ENCODE measurements at places on chromosomes 13 and 19. TPM values are rescaled to one million over a fixed set of nuclear protein-coding genes. Genes with fewer than 3 reads are reported as not detected.

DNA sequence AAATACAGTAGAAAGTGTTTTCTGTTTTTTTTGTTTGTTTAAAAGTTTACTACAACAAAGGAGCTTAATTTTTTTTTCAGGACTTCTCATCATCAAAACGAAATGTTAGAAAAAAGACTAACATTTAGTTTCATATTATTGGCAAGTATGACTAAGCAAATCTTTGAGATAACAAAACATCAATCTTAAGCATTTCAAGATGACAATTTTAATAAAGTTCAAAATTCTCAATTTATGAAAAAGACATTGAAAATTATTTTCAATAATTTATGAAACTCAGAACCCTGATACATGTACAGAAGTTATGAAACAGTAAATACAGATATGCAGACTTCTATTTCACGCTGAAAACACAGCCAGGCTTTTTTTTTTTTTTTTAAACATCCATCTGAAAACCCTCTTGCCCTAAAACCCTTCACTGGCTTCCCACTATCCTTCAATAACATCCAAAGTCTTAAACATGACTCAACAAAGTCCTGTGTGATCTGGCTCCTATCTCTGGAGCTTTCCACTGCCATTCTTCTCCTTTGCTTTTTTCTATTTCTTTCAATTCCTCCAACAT is 3.9 kb downstream of the RBM26 start:
- peak overlapping the region; percentile 72 for H3K4me3 ChIP-seq
- DNase-seq = no peak
- H3K27me3 ChIP-seq = no peaks in the 10 kb centered on the region
- peak overlapping the region; percentile 66 for H3K27ac ChIP-seq
- H3K36me3 ChIP-seq = peaks cover 18% of the 10 kb centered on the region

RFPL4A gene
- polyA plus RNA-seq = not detected

URAD gene
- polyA plus RNA-seq = not detected

DNA sequence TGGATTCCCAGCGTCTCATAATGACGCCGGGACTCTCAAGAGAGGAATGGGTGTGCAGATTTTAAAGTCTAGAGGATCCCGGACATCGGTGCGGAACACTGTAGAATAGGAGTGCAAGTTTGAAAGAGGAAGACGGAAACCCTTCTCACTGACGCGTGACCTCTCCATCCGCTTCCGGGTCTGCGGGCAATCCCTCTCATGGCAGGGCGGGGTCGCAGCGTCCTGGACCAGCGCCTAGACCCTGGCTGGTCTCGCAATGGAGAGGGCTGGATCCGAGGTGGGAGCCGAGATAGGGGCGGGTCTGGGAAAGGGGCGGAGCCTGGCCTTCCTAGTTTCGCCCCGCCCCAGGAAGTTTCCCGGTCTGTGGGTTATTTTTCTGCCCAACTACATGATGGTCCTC is 4.6 kb upstream of the ZNF845 start:
- no peaks in the 10 kb centered on the region for H3K36me3 ChIP-seq
- peaks cover 3% of the 10 kb centered on the region for H3K27me3 ChIP-seq
- no peaks in the 10 kb centered on the region for H3K4me1 ChIP-seq
- no peak overlapping the region for H3K27ac ChIP-seq

FGF22 gene
- 0.42 TPM for polyA plus RNA-seq

DNA sequence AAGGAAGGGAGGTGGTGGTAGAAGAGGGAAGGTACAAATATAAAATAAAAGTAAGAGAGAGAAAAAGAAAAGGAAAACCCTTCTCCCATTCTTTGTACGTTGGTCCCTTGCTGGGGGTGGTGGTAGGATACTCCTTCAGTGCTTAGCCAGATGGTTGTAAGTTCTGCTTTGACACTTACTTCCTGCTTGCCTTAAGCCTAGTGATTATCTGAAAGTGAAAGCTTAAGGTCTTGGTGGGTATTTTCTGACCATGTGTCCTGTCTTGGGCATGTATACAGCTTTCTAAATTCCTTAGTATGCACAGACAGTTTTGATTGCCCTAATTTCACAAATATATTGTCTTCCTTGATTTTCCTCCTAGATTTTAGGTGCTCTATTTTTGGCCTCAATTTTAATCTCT is 314.8 kb downstream of the PCDH17 start:
- no peaks in the 10 kb centered on the region for H3K36me3 ChIP-seq
- no peaks in the 10 kb centered on the region for H3K4me1 ChIP-seq
- H3K27ac ChIP-seq = no peak overlapping the region

- DNase-seq = no peak
- H3K36me3 ChIP-seq = no peaks in the 10 kb centered on the region
- no peak overlapping the region for H3K27ac ChIP-seq
- no peaks in the 10 kb centered on the region for H3K4me1 ChIP-seq
- H3K4me3 ChIP-seq = no peak overlapping the region
Observed at GRCh38 chr13:107475753-107476453, 739.4 kb downstream of the LIG4 start.

- H3K4me3 ChIP-seq = no peak overlapping the region
- no peak overlapping the region for H3K27ac ChIP-seq
- DNase-seq = no peak
- H3K27me3 ChIP-seq = no peaks in the 10 kb centered on the region
- peaks cover 8% of the 10 kb centered on the region for H3K36me3 ChIP-seq
- H3K4me1 ChIP-seq = no peaks in the 10 kb centered on the region
Observed at GRCh38 chr13:46031581-46032263, 20.8 kb downstream of the ZC3H13 start.

DNA sequence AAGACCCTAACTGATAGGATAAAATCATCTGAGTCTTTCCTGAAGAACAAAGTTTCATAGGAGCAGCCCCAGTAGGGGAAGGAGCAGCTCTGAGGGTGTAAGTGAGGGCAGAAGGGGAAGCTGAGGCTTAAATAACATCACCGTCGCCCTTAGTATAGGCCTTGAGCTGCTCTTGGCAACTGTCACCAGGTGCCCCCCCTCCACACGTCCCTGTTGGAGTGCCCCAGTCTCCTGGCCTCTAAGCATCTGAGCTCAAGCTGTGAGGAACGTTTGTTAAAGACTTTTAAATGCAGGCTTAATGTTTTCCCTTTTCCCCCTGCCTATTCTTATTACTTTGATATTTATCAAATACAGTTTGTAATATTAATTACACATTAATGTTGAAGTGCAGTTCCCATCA is 170.6 kb downstream of the ZIC5 start:
- DNase-seq = no peak
- no peaks in the 10 kb centered on the region for H3K36me3 ChIP-seq
- H3K27me3 ChIP-seq = no peaks in the 10 kb centered on the region
- no peak overlapping the region for H3K27ac ChIP-seq

DNA sequence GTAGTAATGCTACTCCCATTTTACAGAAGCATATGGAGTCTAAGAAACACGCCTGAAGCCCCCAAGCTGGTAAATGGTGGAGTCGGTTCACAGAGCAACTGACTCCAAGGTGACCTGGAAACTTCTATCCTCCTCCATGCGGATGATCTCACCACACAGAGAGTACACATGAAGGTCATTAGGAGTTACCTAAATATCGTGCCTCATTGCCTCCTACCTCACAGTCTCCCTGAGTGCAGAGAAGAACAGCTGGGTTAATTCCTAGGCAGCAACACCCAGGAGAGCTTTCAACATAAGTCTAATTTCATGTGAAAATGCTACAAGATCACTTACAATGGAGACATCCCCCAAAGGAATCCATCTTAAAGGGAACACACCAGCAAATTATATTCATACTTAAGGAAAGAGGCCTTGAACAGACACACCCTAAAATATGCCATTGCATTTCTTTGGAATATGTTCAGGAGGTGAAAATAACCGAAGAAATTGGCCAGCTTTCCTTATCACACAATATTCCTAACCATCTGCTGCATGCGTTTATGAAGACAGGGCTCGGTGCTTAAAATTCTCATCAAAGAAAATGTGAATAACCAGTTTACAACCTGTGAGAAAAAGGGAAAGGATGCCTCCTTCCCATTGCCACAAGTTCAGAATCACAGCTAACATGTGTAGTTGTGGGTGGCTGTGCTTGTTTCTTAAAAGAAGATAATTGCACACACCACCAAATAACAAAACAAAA is 203.6 kb upstream of the NBEA start:
- no peaks in the 10 kb centered on the region for H3K27me3 ChIP-seq
- H3K27ac ChIP-seq = no peak overlapping the region
- H3K36me3 ChIP-seq = no peaks in the 10 kb centered on the region
- H3K4me1 ChIP-seq = no peaks in the 10 kb centered on the region
- no peak for DNase-seq

DNA sequence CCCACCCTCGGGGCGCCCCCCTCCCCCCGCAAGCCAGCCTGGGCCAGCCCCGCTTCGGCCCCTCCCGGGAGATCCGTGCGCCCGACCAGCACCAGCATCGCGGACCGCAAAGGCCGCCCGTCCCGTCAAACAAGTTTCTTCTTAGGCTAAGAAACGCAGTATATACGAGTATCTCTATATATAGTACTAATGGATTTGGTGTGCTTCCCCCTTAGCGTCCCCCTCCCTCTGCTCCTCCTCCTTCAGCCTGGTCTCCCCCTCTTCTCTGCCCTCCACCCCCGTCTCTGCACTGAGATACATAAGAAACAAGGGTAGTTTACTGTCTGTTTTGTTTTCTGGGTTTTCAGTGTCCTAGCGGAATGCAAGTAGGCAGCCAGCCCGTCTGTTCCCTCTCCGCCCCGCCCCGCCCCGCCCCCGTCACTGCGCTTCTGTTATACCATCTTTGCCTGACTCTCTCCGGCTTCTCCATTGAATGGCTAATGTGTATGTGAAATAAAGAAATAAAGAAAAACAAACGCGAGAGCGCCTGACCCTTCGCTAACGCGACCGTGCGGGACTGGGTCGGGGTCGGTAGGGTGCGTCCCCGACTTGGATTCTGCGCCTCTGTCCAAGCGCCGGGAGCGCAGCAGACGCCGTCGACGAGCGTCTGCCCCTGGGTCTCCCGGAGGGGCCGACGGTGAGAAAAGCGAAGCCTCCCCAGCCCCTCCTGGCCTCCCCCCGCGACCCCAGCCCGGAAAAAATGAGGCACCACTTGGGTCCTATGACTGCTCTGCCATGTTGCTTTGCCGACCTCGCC is 4.2 kb downstream of the LYL1 start:
- H3K36me3 ChIP-seq = no peaks in the 10 kb centered on the region
- H3K4me3 ChIP-seq = peak overlapping the region; percentile 51
- DNase-seq = no peak

DNA sequence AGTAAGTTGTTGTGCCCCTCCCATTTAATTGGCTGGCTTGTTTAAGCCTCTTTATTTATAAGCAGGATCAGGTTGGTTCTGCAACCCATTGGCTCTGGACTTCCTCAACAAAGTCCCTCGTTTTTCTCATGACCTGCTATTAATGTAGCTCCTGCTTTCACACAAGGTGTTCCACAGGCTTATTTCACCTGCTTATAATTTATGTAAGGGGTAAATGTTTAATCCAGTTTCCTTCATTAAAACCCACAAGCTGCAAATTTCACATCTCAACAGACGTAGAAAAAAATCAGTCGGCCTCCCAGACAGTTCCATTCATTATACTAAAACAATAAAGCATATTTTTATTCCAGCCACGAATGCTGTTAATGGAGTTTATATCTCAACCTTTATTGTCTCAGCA is 86.1 kb downstream of the TBC1D4 start:
- no peaks in the 10 kb centered on the region for H3K27me3 ChIP-seq
- H3K4me3 ChIP-seq = no peak overlapping the region
- H3K4me1 ChIP-seq = peaks cover 57% of the 10 kb centered on the region
- H3K27ac ChIP-seq = peak overlapping the region; percentile 24
- H3K36me3 ChIP-seq = no peaks in the 10 kb centered on the region
- no peak for DNase-seq

DNA sequence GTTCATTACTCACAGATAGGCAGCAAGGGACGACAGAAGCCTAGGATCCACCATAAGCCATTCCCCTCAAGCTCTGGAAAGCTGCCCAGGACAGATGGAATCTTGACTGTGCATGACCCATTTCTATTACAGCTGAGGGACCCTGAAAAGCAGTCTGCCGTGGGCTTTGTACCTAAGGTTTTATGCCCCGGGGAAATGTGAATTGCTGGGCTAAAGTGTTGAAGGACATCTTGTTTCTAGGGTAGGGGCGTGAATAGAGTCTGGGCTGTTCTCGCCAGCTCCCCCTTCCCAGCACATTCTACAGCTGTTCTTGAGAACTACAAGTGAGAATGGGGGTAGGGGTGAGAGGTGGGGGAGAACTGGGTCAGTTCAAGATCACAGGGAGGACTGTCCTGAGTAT is 53.6 kb upstream of the TMTC4 start:
- DNase-seq = no peak
- H3K4me1 ChIP-seq = no peaks in the 10 kb centered on the region
- no peaks in the 10 kb centered on the region for H3K27me3 ChIP-seq
- no peak overlapping the region for H3K27ac ChIP-seq
- H3K36me3 ChIP-seq = no peaks in the 10 kb centered on the region

DNA sequence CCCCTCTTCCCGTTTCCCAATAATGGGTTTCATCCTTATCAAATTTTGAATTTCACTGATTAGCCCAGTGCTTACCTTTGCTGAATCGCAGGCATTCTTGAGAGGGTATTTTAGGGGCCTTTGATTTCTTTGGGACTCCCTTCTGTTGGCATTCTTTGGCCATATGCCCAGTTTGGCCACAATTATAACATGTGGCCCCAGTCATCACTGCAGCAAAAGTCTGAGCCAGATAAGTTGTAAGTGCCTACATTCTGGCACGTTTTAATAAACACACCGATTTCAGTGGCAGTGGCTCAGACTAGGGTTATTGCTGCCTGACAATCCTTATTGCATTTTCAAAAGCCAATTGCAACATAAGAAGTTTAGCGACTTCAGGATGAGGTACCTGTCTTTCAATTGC is 41.4 kb downstream of the ZNF726 start:
- no peak overlapping the region for H3K27ac ChIP-seq
- no peak for DNase-seq
- no peaks in the 10 kb centered on the region for H3K4me1 ChIP-seq
- H3K4me3 ChIP-seq = no peak overlapping the region
- H3K36me3 ChIP-seq = no peaks in the 10 kb centered on the region
- H3K27me3 ChIP-seq = no peaks in the 10 kb centered on the region

OR2Z1 gene
- not detected for polyA plus RNA-seq

GRCh38 chr13:111572956-111573761 is 252.7 kb downstream of the TEX29 start:
- no peaks in the 10 kb centered on the region for H3K4me1 ChIP-seq
- H3K36me3 ChIP-seq = no peaks in the 10 kb centered on the region
- no peaks in the 10 kb centered on the region for H3K27me3 ChIP-seq
- H3K27ac ChIP-seq = no peak overlapping the region

DNA sequence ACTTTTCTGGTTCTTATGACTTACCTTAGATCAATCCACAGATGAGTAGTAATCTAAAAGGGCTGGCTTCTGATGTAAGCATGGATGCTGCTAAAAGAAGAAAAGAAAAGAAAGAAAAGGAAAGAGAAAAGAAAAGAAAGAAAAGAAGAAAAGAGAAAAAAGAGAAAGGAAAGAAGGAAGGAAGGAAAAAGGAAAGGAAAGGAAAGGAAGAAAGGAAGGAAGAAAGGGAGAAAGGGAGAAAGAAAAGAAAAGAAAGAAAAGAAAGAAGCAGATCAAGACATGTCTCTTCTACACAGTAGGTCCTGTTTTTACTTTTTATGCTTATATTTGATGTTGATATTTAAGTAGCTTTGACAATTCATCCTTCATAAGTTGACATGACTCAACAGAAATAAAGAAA is 421.3 kb downstream of the DIAPH3 start:
- no peaks in the 10 kb centered on the region for H3K36me3 ChIP-seq
- H3K4me3 ChIP-seq = no peak overlapping the region
- no peaks in the 10 kb centered on the region for H3K4me1 ChIP-seq
- no peak overlapping the region for H3K27ac ChIP-seq
- no peak for DNase-seq

All from psoas muscle (tissue), 8 donors.